Heart right ventricle (tissue), 16 donors: ENCODE measurements at places on chromosomes 11 and 22.

GRCh38 chr22:40387746-40388145 is 17.4 kb downstream of the SGSM3 start:
- no peak for DNase-seq

DNA sequence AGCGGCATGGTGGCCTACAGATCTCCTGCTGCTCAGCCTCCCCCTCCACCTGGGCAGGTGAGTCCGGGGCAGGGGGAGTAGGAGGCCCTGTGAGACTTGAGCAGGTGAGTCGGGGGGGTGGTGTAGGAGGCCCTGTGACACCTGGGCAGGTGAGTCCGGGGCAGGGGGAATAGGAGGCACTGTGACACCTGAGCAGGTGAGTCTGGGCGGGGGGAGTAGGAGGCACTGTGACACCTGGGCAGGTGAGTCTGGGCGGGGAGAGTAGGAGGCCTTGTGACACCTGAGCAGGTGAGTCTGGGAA is 299.3 kb downstream of the BRD1 start:
- DNase-seq = no peak

GRCh38 chr11:8047382-8047781 is 33.6 kb upstream of the TUB start:
- DNase-seq = no peak

- DNase-seq = no peak
Measured at GRCh38 chr11:61598374-61598773, 17.5 kb upstream of the SYT7 start.

GRCh38 chr11:124920870-124921609 is 2.0 kb downstream of the HEPN1 start:
- DNase-seq = peak; percentile 86
